CD4-positive, alpha-beta T cell treated with Interferon alpha-2 for 1 hour (primary cell): ENCODE measurements at places on chromosomes 16 and 17.
A peak's percentile ranks its signal among the peaks of the same experiment; 100 is the strongest.

- DNase-seq: no peak
Measured at GRCh38 chr17:35447499-35447898, 1.1 kb downstream of the SLFN13 start.

- no peak for DNase-seq
Measured at GRCh38 chr17:246226-246625, 64.8 kb upstream of the DOC2B start.

- no peak for DNase-seq
Measured at GRCh38 chr16:89316701-89317100, 99.2 kb downstream of the ZNF778 start.

- DNase-seq: no peak
Measured at GRCh38 chr17:54426296-54426886, 474.3 kb upstream of the TOM1L1 start.

- DNase-seq: peak; percentile 53
Measured at GRCh38 chr17:1882836-1883235, 53.0 kb downstream of the RPA1 start.

GRCh38 chr17:47935961-47936360 is 5.4 kb upstream of the PNPO start:
- DNase-seq: no peak

DNA sequence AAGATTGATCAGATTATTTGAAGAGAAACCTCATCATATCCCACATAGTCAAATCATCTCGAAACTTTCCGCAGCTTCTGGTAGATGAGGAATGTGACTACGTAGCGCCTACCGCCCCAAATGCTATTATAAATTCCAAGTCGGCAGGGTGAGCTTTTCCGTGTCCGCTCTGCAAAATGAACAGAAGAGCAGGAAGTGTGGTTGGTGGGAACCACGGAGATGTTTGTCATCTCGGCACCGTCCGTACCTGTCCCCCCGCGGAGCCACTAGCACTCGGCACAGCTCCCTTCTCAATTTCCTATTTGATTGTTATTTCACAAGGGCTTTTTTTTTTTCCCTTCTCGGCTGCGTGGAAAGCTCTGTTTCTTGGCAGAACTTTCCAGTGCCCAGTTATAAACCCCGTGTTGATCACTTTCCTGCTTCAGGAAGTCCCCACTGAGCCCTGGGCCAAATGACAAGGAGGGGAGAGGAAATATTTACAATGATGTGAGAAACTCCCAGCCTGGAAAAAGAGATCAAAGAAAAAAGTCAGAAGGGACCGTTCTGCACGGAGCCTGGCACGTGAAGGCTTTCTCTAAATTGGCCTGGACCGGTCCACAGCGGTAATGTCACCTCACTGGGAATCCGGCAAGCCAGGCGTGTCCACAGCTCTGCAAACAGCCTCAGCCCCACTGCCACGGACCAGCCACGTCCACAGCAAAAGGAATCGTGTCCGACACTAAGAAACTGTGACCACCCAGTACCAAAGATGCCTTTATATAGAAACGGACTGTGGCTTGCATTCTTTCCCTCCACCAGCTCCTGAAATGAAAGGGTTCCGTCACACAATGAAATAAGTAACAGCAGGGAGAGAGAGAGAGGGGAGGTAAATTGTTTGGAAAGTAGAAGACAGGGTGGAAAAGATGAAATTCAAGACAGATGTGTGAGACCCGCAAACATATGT is 65.0 kb downstream of the MRM3 start:
- no peak for DNase-seq

GRCh38 chr16:67259705-67260104 is 10.9 kb downstream of the SLC9A5 start:
- no peak for DNase-seq
